ENCODE measurements at places on chromosomes 12 and 14.

- H3K27ac ChIP-seq: peak overlapping the region; percentile 100
- DNase-seq: no peak
- peak overlapping the region; percentile 80 for H3K4me3 ChIP-seq
- no peaks in the 10 kb centered on the region for H3K27me3 ChIP-seq
These were observed 428 bp downstream of the RNF41 start for GRCh38 chr12:56221232-56221756.

- H3K4me1 ChIP-seq: no peaks in the 10 kb centered on the region
- no peak for DNase-seq
- H3K36me3 ChIP-seq: no peaks in the 10 kb centered on the region
- H3K4me3 ChIP-seq: no peak overlapping the region
- no peak overlapping the region for H3K27ac ChIP-seq
These were observed 350.6 kb downstream of the CACNA1C start for GRCh38 chr12:2403221-2403976.

DNA sequence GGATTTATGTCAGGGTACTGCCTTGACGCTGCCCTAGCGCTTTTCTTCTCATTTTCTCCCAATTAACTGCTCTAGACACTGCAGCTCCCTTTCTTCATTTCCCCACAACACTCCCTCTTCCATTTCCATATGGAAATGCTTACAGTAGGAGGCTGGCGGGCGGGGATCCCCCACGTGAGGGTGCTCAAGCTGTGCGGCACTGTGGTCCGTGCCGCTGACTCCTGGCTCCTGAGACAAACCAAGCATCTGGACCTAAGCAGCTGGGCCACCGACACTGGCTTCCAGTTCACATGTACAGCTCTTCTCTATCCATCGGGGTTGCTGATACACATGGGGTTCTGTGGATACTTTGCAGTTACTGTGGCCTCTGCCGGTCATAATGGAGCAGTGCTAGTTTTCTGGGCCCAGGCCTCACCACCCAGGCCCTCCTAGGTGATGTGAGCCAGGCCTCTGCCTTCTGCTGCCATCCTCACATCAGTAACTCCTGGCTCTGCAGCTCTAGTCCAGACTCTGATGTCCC, 20.2 kb downstream of the TCHP start:
- H3K36me3 ChIP-seq: no peaks in the 10 kb centered on the region
- no peaks in the 10 kb centered on the region for H3K4me1 ChIP-seq
- no peaks in the 10 kb centered on the region for H3K27me3 ChIP-seq
- no peak overlapping the region for H3K4me3 ChIP-seq
- DNase-seq: no peak

DNA sequence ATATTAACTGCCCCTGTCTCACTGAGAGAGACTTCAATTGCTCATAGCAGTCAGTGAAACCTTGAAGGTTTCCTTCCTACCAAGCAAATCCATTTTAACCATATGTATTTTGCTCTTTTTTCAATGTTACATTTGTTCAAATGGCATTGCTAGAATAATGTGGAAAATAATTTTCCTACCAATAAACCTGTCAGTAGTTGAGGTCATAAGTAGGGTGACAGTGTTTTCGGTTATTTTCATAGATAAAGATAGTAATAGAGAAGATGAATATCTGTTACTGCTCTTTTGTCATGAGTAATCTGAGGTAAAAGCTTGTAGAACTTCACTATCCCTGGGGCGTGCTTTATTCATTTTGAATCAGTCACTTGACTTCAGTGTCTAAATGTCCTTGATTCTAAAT, 32.6 kb downstream of the EID3 start:
- no peak for DNase-seq
- no peaks in the 10 kb centered on the region for H3K27me3 ChIP-seq
- H3K27ac ChIP-seq: no peak overlapping the region

DNA sequence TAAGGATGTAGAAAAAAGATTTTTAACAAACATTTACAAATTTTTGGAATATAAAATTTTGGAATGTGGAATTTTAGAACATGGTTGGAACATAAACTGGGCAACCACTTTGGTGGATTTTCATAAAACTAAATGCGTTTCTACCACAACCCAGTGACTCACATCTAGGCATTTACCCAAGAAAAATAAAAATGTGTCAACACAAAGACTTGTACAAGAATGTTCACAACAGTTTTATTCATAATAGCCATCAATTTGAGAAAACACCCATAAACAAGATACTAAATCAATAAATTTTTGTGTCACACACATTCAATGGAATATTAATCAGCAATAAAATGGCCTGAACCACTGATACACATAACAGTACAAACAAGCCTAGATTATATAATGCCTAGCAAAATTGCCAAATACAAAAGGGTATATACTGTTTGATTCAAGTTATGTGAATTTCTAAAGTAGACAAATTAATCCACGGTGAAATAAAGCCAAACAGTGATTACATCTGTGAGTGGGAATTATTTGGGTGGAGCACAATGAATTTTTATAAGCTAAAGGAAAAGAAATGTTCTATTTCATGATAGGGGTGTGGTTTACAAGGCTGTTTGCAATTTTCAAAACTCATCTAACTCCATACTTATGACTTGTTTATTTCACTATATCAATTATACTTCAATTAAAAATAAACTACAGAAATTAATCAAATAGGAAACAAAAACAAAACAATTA, 415.2 kb upstream of the OR4E1 start:
- H3K36me3 ChIP-seq: no peaks in the 10 kb centered on the region
- DNase-seq: no peak
- H3K4me1 ChIP-seq: no peaks in the 10 kb centered on the region
- no peak overlapping the region for H3K4me3 ChIP-seq
- H3K27ac ChIP-seq: peak overlapping the region; percentile 66

- H3K4me3 ChIP-seq: no peak overlapping the region
- no peak for DNase-seq
- H3K27ac ChIP-seq: peak overlapping the region; percentile 31
- peaks cover 74% of the 10 kb centered on the region for H3K4me1 ChIP-seq
- no peaks in the 10 kb centered on the region for H3K36me3 ChIP-seq
These were observed 21.2 kb downstream of the MAX start for GRCh38 chr14:65080960-65081747.

DNA sequence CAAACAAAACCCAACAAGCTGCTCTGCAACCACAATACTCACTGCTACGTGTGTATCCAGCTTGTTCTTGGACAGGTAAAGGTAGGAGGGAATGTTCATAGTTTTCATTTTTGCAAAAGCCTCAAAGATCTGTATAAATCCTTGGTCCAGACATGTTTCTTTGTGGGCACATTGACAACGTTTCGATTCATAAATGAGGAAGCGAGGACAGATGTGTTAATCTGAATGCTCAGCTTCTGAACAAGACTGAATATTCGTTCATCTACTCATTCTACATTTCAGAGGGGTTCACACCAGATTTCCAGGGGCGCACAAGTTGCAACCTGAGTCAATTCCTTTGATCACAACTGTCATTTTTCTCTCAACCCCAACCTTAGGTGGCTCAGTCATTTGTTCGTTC, 134.4 kb downstream of the LLPH start:
- no peak overlapping the region for H3K4me3 ChIP-seq
- DNase-seq: no peak
- no peaks in the 10 kb centered on the region for H3K36me3 ChIP-seq
- H3K27me3 ChIP-seq: no peaks in the 10 kb centered on the region

GRCh38 chr12:94271351-94271750, 123.0 kb downstream of the PLXNC1 start:
- no peaks in the 10 kb centered on the region for H3K36me3 ChIP-seq
- H3K27ac ChIP-seq: no peak overlapping the region
- peaks cover 6% of the 10 kb centered on the region for H3K4me1 ChIP-seq

DNA sequence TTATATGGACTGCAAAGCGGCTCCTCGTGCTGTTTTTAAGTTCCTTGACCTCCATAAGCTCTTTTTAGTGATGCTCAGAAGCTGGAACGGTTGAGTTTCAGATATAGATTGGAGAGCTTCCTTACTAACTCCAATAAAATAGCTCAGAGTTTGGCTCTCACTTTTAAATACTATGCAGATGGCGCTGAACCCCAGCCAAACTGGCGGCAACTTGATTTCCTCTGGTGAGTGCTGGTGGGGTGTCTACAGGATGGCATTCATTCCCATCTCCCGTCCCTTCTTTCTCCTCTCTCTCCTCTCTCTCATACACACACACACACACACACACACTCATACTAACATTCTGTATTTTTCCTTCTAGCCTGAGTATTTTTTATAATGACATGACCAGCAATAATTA, 346.3 kb downstream of the ETNK1 start:
- DNase-seq: no peak
- H3K4me3 ChIP-seq: no peak overlapping the region
- H3K27ac ChIP-seq: no peak overlapping the region
- no peaks in the 10 kb centered on the region for H3K27me3 ChIP-seq
- H3K36me3 ChIP-seq: no peaks in the 10 kb centered on the region

GRCh38 chr12:48680861-48681260, 1.2 kb downstream of the KANSL2 start:
- H3K27me3 ChIP-seq: no peaks in the 10 kb centered on the region
- peaks cover 55% of the 10 kb centered on the region for H3K4me1 ChIP-seq
- peaks cover 31% of the 10 kb centered on the region for H3K36me3 ChIP-seq
- H3K4me3 ChIP-seq: peak overlapping the region; percentile 69
- peak overlapping the region; percentile 99 for H3K27ac ChIP-seq

GRCh38 chr14:65696801-65697200, 284.3 kb downstream of the FUT8 start:
- DNase-seq: no peak
- no peaks in the 10 kb centered on the region for H3K4me1 ChIP-seq
- H3K27me3 ChIP-seq: no peaks in the 10 kb centered on the region
- H3K36me3 ChIP-seq: no peaks in the 10 kb centered on the region
- H3K4me3 ChIP-seq: no peak overlapping the region
- H3K27ac ChIP-seq: no peak overlapping the region

- H3K27me3 ChIP-seq: no peaks in the 10 kb centered on the region
- no peak for DNase-seq
These were observed 27.7 kb downstream of the CCDC85C start for GRCh38 chr14:99576304-99576703.

- H3K27ac ChIP-seq: no peak overlapping the region
- no peaks in the 10 kb centered on the region for H3K36me3 ChIP-seq
- no peaks in the 10 kb centered on the region for H3K4me1 ChIP-seq
- no peak for DNase-seq
These were observed 84.8 kb downstream of the FBXL14 start for GRCh38 chr12:1509413-1510052.

- no peaks in the 10 kb centered on the region for H3K27me3 ChIP-seq
- no peak overlapping the region for H3K27ac ChIP-seq
- H3K36me3 ChIP-seq: no peaks in the 10 kb centered on the region
- H3K4me3 ChIP-seq: no peak overlapping the region
- DNase-seq: no peak
These were observed 380.4 kb upstream of the MIS18BP1 start for GRCh38 chr14:45633220-45633984.

DNA sequence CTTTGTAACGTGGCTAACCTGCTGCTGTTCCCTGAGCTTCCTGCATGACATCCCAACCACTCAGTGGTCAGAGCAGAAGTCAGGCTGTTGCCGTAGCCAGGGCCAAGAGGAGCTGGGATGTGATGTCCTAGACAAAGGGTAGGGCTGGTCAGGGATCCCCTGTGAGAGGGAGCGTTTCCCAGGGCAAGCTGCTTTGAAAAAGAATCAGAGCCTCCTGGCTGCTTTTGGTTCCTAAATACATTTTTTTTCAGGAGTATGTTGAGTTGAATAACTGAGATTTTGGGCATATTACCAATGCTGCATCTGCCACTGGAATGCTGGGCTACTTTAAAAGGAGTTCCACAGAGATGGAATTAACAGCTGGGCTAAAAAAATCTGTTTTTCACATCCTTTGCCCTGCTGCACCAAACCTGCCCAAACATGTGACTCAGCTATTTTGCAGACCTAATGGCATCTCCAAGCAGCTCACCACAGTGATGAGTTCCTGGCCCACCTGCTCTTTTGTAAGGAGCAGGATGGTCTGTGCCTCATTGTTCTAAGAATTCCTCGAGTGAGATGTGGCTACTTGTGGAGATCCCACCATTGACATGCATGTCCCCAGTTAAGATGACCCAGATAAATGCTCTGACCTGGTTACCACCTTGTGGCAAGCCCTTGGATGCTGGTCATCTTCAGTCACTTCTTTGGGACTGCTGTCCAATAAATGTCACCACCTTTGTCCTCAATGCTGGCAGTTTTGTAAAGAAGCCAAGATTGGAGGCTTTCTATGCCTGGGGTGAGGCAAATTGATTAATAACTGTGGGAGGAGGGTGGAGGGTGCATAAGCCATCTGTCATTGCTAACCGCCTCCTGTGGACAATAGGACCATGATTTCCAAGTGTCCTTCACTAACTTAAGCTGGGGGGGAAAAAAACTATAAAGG, 24.1 kb downstream of the ANKRD13A start:
- H3K4me3 ChIP-seq: no peak overlapping the region
- H3K4me1 ChIP-seq: peaks cover 19% of the 10 kb centered on the region
- H3K27me3 ChIP-seq: no peaks in the 10 kb centered on the region
- no peak for DNase-seq

DNA sequence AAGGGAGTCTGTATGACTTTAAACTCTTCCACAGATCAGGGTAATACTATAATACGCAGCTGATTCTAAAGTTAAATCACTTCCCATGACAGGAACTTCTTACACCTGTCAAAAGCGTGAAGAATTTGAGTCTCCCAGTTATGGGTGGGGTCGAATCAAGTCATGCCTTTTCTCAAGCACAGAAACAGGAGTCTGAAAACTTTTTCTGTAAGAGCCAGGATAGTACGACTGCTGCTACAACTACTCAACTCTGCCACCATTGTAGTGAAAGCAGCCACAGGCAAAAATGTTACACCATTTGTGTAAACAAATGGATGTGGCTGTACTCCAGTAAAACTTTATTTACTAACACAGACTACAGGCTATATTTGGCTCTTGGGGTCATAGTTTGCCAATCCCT, 90.3 kb downstream of the DUSP6 start:
- DNase-seq: no peak
- H3K4me3 ChIP-seq: no peak overlapping the region
- peak overlapping the region; percentile 39 for H3K27ac ChIP-seq
- H3K27me3 ChIP-seq: no peaks in the 10 kb centered on the region
- H3K4me1 ChIP-seq: peaks cover 9% of the 10 kb centered on the region

GRCh38 chr12:97404543-97404942, 58.1 kb upstream of the RMST start:
- H3K4me3 ChIP-seq: no peak overlapping the region
- H3K4me1 ChIP-seq: no peaks in the 10 kb centered on the region
- H3K36me3 ChIP-seq: no peaks in the 10 kb centered on the region
- no peaks in the 10 kb centered on the region for H3K27me3 ChIP-seq
- H3K27ac ChIP-seq: no peak overlapping the region

GRCh38 chr14:95564060-95564459, 29.2 kb downstream of the GLRX5 start:
- H3K27me3 ChIP-seq: no peaks in the 10 kb centered on the region
- H3K27ac ChIP-seq: no peak overlapping the region
- DNase-seq: peak; percentile 4
- H3K36me3 ChIP-seq: no peaks in the 10 kb centered on the region
- H3K4me3 ChIP-seq: no peak overlapping the region
- H3K4me1 ChIP-seq: no peaks in the 10 kb centered on the region

GRCh38 chr12:117986705-117987469, 18.1 kb upstream of the KSR2 start:
- H3K27ac ChIP-seq: no peak overlapping the region
- H3K27me3 ChIP-seq: no peaks in the 10 kb centered on the region
- H3K4me1 ChIP-seq: no peaks in the 10 kb centered on the region
- DNase-seq: no peak
